ENCODE measurements at places on chromosomes 6 and 20. TPM values are rescaled to one million over a fixed set of nuclear protein-coding genes. Genes with fewer than 3 reads are reported as not detected.

Gene MCHR2
- 0.03 TPM for polyA plus RNA-seq

Gene FAM83B
- 10.2 TPM for polyA plus RNA-seq

GRCh38 chr6:71420095-71420692 lies 131.6 kb downstream of the OGFRL1 start:
- no peak for DNase-seq

DNA sequence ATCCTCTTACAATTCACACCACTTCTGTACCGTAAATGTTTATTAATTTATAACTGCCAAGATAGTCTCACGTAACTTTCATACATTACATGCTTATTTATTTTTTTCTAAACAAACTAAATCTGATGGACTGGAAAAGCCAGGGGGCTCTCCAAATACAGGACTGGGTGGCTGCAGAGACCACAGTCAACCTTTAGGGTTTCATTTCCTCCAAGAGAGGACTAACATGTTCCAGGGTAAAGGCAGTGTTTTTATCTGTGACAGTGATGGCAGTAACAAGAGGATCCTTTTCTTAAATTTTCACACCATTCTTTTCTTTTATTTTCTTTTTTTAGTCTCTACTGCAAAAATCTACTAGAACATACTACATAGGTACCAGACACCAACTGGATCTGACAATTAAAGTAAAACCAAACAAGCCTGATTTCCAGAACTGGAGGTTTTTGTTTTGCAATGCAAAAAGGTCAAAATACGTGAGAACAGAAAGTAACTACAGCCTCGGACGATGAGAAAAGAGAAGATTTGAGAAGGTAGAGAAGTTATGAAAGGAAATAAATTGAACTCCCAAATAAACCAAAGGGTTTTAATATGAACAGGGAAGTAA lies 1.2 kb downstream of the LMBRD1 start:
- DNase-seq, result no peak

Gene AURKA
- polyA plus RNA-seq, result 14.2 TPM

- no peak for DNase-seq
These were observed 98.4 kb downstream of the PERP start for GRCh38 chr6:138008791-138009190.

Gene TDP2
- polyA plus RNA-seq, result 67.4 TPM

DNA sequence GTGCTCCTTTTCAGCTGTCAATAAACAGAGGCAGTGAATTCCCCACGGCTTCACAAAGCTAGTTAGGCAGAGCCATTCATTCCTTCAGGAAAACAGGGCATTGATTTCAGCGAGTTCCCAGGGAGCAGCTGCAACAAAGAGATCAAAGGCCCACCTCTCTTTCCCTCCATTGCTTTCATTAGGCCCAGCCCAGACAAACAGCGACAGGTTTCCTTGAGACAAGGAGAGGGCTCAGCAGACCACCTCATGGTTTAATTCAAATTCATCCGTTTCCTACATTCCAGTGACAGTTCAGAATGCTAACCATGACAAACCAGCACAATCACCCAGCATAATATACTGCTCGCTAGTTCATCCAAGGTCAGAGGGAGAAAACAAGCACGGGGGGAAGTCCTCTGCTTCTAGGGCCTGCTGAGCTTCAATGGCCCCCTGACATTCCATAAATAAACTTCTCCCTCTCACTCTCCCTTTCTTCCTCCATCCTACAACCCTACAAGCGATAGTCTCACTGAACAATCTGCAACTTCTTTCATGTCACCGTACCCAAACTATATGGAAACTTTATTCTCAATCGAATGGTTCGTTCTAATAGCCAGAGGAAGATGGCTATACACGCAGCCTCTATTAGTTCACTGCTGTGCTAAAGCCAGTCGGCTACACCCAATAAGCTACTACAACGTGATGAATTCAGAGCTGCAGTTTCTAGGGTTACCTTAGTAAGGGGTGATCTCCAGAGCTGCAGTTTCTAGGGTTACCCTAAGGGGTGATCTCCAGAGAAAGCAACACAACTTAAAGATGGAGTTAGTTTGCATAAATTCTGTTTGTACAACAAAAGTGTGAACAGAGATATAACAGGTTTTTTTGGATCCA lies 34.7 kb downstream of the PLAGL1 start:
- no peak for DNase-seq

DNA sequence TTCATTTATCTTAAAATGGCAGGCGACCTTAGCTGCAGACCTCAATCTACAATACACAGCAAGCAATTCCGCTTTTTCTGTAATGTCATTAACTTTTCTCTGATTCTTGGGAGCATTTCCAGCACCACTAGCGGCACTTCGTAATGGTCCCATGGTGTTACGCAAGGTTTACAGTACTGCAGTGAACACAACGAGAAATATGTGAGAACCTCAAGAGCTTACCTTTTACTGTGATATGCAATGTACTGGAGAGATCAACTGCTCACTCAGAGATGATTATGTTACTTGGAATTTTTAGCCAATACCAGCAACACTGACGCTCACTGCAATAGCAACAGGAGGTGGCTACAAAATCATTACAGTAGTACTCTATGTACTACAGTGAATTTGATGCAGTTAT lies 2.8 kb upstream of the CEP43 start:
- no peak for DNase-seq

DNA sequence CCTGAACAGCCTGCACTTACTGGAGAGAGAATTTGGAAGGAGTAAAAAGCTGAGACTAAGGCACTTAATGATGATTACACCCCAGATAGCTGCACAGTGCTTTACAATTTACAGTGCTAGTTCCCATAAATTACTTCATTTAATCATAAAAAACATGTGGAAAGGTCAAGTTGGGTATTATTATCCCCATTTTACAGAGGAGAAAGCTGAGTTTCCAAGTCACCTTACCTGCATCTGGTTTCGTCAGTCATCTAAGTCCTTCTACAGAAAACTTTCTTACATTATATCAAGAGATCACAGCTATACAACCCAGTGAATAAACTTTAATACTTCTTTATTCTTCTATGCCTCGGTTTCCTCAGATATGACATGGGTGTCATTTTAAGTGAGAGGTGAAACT lies 3.3 kb downstream of the PTPRK start:
- DNase-seq, result no peak

- DNase-seq, result no peak
These were observed 140.6 kb downstream of the RPS12 start for GRCh38 chr6:132954936-132955335.

Gene CST5
- polyA plus RNA-seq, result not detected

DNA sequence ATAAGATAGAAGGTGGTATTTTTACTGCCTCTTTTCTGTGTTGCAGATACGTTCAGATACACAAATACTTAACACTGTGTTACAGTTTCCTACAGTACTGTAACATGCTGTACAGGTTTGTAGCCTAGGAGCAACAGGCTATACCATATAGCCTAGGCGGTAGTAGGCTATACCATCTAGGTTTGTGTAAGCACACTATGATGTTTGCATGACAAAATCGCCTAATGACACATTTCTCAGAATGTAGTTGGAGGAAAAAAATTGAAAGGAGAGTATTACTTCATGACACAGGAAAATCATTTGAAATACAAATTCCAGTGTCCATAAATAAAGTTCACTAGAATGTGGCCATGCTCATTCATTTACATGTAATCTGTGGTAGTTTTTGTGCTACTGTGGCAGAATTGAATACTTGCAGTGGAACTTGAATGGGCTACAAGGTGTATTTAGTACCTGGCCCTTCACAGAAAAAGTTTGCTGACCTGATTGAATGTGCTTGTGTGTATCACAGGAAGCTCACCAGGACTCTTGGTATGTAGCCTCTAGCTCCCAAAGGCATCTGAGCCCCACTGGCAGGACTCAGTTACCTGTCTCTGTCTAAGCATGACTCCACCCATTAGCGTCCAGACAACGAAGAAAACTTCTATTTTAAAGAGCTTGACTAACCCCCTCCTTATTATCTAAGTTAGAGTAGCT lies 18.8 kb downstream of the TOP1 start:
- DNase-seq, result no peak

Gene ZNF311
- polyA plus RNA-seq, result 6.8 TPM

DNA sequence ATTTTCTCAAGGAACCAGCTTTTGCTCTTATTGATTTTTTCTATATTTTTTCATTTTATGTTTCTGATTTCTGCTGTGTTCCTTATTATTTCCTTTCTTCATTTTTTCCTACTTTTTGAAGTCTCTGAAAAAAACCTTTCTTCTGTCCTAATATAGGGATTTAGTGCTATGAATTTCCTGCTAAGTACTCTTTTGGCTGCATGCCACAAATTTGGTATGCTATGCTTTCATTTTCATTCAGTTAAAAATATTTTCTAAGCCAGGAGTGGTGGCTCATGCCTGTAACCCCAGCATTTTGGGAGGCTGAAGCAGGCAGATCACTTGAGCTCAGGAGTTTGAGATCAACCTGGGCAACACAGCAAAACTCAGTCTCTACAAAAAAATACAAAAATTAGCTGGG lies 30.6 kb downstream of the SIRPD start:
- no peak for DNase-seq

DNA sequence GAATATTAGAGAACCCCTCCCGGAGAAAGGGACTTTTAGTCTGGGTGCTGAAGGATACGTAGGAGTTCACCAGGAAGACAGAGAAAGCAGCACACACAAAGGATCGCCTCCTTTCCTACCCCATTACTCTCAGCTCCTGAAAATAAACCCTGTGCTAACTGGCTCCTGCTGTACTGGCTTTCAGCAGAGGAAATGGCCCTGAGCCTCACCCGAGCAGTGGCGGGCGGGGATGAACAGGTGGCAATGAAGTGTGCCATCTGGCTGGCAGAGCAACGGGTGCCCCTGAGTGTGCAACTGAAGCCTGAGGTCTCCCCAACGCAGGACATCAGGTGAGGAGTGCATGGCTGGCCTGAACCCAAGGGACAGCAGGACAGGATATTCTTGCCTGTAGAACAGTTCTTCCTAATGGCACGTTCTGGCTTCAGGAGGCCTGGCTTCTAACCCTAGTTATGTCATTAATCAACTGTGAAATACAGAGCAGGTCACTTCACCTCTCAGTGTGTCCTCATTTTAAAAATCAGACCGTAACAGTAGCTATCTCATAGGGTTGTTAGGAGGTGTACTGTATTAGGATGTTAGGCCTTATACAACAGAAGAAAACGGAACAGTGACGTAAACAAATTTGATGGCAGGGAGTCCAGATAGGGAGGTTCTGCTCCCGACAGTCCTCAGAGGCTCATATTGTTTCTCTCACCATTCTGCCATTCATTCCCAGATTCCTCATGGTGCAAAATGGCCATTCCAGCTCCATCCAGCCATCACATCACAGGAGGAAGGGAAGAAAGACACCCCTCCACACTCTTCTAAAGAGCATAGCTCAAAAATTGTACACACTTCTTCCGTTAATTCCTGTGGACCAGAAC lies 1.8 kb downstream of the RBCK1 start:
- no peak for DNase-seq

DNA sequence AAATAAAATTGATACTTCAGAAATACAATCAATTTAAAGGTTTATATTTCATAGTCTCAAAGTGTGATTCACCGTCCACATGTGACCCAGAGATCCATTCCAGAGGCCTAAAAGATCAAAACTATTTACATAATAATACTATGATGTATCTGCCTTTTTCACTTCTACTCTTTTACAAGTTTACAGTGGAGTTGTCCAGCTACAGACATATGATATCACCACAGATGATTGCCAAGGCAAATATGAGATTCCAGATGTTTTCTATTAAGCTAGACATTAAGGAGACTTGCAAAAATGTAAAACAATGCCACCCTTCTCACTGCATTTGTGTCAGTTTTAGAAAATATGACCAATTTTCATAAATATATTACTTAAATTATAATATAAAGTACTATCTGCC lies 443.7 kb downstream of the GJA1 start:
- no peak for DNase-seq

Gene REPS1
- polyA plus RNA-seq, result 68.6 TPM

GRCh38 chr20:38726804-38727606 lies 2.7 kb downstream of the SLC32A1 start:
- DNase-seq, result no peak

- DNase-seq, result no peak
These were observed 1230.1 kb downstream of the HACE1 start for GRCh38 chr6:103629613-103630012.

DNA sequence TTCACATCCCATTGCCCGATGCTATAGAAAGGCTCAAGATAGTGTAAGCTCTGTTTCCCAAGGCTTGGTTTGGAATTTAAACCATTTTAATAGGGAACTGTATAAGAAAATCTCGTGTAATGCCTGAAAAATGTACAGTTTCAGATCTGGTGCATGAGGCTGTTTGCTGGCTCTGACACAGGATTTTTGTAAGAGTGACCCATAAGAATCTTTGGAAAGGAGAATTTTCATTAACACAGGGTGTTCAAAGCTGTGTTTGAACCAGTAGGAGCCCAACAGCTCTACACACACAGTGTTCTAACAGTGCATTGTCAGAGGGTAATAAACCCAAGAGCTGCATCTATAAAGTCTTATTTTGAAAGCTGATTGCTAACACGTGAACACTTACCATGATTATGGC lies 293.5 kb downstream of the PRL start:
- DNase-seq, result no peak

- DNase-seq, result no peak
These were observed 43.0 kb downstream of the F13A1 start for GRCh38 chr6:6277413-6277812.

GRCh38 chr6:158457616-158458278 lies 102.1 kb upstream of the TMEM181 start:
- DNase-seq, result no peak

Gene C6orf136
- 24.3 TPM for polyA plus RNA-seq

DNA sequence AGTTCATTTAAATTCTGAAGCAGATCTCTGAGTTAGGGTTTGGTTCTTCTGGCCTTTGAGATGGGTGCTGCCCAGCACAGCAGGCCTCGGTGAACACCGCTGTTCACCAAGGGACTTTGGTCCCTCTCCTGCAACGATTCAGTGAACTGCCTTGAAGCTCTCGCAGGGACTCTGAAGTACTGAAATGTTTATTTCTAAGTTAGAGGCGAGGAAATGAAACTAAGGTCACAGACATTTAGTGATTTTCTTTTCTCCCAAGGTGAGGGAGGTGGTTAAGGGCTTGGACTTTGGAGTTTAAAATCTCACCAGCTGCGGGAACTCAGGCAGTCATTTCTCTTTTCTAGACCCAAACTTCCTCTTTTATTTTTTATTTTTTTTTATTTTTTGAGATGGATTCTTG lies 26.2 kb downstream of the E2F3 start:
- DNase-seq, result no peak

Gene TCF21
- 204 TPM for polyA plus RNA-seq

DNA sequence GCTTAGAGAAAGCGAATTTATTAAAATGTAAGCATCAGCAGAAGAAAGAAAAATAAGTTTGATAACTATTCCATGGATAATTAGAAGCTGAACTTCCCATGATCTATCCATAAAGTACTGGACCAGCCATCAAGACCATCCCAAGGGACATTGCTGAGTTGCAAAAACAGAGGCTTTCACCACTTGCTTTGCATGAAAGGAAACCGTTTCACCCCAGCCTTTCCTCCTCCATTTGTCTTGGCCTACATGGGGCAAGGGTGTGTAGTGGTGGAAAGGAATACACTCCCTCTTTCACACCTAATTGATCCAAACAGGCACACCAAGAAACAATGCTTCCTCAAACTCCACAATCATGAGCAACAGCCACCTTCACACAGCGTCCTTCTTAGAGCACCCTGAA lies 10.4 kb downstream of the HIVEP2 start:
- no peak for DNase-seq

GRCh38 chr6:40948570-40948969 lies 90.5 kb downstream of the UNC5CL start:
- no peak for DNase-seq

Gene GLYATL3
- polyA plus RNA-seq, result not detected

Measured in right renal pelvis (tissue), 4 donors.